ENCODE measurements at places on chromosomes 1 and 21.

DNA sequence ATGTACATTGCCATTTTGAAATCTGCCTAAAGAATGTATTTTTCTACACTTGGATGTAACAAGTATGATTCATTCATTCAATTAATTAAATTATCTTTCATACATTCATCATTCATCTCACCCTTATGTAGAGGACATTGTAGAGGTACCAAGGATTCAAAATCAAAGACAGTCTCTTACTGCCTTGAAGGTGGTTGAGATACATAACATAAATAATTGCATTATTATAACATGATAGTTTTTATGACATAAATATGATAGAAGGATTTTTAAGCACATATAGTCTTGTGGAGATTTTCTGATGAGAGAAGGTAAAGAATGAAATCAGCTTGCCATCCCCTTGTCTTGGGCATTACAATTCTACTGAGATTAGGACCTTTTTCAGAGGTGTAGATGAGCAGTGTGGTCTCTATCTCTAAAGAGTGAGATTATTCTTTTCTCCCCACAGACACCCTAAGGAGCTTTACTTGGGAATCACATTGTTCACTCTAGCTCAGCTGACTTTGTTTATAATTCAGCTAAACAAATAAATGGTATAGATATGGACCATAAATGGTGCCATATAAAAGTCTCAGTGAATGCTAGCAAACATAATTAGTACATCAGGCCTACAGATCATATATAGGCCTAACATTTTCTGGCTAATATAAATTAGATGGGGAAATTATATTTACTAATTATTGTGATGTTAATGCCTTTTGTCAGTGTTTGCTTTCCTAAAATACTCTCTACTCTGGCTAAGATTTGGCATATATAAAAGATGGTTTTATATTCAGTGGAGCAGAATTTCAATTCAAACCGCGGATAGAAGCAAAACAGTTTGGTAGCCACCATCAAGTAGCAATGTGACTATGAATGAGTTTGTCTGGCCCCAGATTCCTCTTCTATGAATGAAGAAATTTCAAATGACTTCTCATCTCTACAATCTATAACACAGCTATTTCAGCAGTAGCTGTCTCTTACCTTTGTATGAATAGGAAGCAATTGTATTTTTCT, 1.9 kb downstream of the RGS1 start:
- DNase-seq = no peak

GRCh38 chr1:67970088-67970487, 80.3 kb downstream of the DIRAS3 start:
- DNase-seq = no peak

GRCh38 chr1:69492286-69492685, 75.4 kb upstream of the LRRC7 start:
- DNase-seq = no peak

- DNase-seq = no peak
Observed at GRCh38 chr1:60265560-60266535, 192.3 kb upstream of the C1orf87 start.

DNA sequence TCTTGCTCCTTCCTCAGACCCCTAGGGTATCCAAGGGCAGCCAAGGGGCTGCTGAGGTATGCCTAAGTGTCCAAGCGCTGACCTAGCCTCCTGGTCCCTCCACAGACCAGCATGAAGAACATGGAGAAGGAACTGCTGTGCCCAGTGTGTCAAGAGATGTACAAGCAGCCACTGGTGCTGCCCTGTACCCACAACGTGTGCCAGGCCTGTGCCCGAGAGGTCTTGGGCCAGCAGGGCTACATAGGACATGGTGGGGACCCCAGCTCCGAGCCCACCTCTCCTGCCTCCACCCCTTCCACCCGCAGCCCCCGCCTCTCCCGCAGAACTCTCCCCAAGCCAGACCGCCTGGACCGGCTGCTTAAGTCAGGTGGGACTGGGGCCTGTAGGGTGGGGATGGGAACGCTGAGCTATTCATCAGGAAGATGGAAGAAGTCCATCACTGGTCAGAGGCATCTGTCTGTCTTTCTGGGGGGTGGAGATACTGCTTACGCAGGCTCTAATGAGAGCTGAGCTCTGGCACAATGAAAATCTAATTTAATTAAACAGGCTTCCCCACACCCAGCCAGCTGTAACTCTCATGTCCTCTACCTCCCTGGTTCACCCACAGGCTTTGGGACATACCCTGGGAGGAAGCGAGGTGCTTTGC, 1.8 kb downstream of the TRIM46 start:
- no peak for DNase-seq

GRCh38 chr1:208201229-208201628, 43.0 kb downstream of the PLXNA2 start:
- DNase-seq = no peak

GRCh38 chr1:85386068-85386722, 78.8 kb downstream of the DDAH1 start:
- DNase-seq = no peak

GRCh38 chr1:205287767-205288559, 33.6 kb downstream of the NUAK2 start:
- DNase-seq = no peak

- DNase-seq = no peak
Observed at GRCh38 chr1:196385109-196385508, 223.1 kb downstream of the KCNT2 start.
